Lung microvascular endothelial cell (primary cell): ENCODE measurements at places on chromosomes 12 and 14. TPM values are rescaled to one million over a fixed set of nuclear protein-coding genes. Genes with fewer than 3 reads are reported as not detected.
A peak's percentile ranks its signal among the peaks of the same experiment; 100 is the strongest.

Gene PLCZ1
- total RNA-seq: not detected in 2 replicates

DNA sequence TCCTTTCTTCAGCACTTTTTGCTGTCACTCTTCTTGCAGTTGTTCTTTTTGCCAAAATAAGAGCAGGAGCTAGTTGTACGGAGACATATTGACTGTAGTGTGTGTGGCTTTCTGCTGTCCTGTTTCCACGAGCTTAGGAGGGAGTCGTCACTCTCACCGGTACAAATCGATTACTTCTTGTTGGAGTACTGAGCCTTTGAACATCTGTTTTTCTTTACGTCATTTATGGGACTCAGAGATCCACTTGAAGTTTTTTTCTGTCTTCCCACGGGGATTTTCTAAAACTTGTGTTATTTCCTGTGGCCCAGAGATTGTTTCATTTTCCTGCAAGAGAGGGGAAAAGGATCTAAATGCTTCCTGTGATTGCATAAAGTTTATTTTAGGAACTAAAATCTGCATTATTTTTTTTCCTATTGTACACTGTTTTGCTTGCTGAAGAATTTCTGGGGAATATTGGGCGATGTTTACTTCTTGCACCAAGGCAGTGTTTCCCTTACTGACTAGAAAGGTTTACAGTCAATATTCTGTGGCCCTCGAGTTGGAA is 199.8 kb upstream of the ARHGAP5 start:
- DNase-seq: peak; percentile 90

DNA sequence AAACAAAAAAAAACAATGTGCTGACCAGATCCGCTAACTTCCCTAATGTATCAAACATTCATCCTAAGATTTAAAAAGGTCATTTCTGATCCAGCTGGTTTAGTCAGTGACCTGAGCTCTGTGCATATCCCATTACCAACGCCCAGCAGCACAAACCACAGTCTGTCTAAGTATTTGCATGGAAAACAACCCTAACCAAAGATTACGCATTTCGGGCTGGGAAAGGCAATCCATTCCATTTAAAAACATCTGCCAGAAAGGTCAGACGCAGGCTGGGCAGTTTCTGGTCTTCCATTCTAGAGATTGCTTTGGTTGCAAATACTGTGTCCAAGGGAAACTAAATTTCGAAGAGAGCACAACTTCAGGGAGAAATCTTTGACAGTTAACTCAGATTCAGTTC is 234.9 kb downstream of the FLRT2 start:
- no peak for DNase-seq

GRCh38 chr12:57198329-57198728 is 18.3 kb upstream of the NXPH4 start:
- no peak for DNase-seq

- no peak for DNase-seq
Measured at GRCh38 chr14:75404847-75405246, 23.0 kb upstream of the JDP2 start.

GRCh38 chr12:117403586-117404139 is 42.2 kb upstream of the NOS1 start:
- no peak for DNase-seq

Gene CDCA4
- 16.3 and 19.8 TPM in 2 replicates for total RNA-seq

GRCh38 chr12:93773122-93773871 is 96.1 kb downstream of the CRADD start:
- DNase-seq: peak; percentile 62

DNA sequence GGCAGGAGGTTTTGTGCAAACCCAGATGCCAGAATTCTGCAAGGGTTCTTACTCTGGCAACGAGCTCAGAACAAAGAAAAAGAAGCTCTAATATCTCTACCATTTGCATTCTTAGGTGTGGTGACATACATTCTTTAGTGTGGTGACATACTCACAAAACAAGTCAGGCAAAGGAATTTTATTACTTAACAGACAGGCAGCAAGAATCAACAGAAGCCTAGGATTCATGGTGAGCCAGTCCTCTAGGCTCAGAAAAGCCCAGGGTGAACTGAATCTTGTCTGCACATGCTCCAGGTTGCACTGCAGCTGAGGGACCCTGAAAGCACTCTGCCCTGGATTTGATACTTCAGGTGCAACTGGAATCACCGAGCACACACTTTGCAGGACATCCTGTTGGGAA is 122.4 kb upstream of the PTPRQ start:
- DNase-seq: no peak

DNA sequence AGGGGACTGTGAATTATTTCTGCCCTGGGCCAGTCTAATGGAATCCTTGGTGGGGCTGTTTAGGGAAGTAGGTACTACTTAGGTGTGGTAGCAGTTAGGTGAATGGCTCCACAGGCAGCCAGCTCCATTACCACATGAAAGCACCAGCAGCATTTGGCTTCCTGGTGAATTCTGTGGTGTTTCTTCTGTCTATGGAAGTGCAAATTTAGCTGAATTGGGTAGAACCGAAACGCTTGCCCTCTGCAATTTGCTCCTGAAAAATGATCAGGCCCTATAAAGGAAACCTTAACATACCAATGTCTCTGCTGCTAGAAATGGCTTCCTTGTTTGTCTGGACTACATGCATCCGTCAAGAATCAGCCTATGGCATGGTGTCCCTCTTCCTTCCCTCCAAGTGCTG is 16.4 kb downstream of the FLRT2 start:
- no peak for DNase-seq

GRCh38 chr14:101193106-101193844 is 289.8 kb upstream of the RTL1 start:
- no peak for DNase-seq

Gene ADCY4
- 34.9 and 60.1 TPM in 2 replicates for total RNA-seq

DNA sequence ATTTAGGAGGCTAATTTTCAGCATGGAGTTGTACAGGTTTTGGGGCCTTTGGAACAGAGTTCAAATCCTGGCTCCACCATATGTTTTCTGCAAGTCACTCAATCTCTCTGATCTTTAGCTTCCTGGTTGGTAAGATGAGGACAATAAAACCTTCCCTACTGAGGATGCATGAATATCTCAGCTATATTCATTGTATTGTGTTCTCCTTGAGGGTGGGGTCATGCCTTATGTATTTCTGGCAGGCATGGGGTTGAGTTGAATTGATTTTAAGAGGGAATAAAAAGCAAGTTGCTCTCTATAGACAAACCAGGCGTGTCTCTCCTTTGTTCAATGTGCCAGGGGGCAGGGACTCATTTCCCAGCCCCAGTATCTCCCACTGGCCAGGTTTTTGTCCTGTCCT is 173.1 kb downstream of the C12orf75 start:
- DNase-seq: no peak

GRCh38 chr12:22625762-22626294 is 857 bp downstream of the ETNK1 start:
- DNase-seq: peak; percentile 47

Gene ZBTB25
- 2.6 and 3.0 TPM in 2 replicates for total RNA-seq

DNA sequence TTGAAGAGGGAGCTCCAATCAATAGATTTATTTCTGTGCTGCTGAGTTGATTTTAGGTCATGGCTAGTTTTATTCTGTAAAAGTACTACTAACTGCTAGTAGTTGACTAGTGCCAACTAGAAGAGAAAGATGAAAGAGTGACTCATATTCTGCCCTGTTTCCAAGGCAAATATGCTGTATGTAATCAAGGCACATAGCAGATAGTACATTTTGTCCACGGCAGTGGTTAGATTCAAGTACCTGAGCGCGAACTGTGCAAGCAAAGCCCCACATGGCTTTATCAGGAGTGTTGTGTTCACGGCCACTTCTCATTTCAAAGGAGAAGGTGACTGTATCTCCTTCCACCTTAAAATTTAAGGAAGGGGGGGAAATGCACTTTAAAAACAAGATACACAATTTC is 126.8 kb downstream of the TRAFD1 start:
- DNase-seq: no peak

DNA sequence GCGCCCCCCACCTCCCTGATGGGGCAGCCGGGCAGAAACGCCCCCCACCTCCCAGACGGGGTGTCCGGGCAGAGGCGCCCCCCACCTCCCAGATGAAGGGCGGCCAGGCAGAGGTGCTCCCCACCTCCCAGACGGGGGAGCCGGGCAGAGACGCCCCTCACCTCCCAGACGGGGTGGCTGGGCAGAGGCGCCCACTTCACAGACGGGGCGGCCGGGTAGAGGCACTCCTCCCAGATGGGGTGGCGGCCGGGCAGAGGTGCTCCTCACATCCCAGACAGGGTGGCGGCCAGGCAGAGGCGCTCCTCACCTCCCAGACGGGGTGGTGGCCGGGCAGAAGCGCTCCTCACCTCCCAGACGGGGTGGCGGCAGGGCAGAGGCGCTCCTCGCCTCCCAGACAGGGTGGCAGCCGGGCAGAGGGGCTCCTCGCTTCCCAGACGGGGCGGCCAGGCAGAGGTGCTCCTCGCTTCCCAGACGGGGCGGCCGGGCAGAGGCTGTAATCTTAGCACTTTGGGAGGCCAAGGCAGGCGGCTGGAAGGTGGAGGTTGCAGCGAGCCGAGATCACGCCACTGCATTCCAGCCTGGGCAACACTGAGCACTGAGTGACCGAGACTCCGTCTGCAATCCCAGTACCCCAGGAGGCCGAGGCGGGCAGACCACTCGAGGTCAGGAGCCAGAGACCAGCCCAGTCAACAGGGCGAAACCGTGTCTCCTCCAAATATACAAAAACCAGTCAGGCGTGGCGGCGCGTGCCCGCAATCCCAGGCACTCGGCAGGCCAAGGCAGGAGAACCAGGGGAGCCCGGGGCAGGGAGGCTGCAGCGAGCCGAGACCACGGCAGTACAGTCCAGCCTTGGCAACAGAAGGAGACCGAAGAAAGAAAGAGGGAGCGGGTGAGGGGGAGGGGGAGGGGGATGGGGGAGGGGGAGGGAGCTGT is 12.9 kb upstream of the PXN start:
- no peak for DNase-seq

DNA sequence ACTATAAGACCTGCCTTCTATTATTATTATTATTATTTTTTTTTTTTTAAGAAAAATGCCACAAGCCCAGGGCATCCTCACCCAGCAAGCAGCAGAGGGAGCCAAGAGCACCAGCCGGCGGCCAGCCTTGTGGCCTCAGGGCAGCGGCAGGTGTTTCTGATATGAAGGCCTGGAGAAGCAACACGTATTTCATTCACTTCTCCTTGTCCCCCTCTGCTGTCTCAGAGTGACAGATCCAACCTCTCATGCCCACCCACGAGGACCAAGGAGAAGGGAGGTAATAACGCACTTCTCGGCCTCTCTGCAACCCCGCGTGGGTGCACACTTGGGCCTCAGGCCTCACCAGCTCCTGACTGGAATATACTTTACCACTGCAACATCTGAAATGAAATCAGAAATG is 25.4 kb downstream of the CDC42BPB start:
- DNase-seq: no peak

DNA sequence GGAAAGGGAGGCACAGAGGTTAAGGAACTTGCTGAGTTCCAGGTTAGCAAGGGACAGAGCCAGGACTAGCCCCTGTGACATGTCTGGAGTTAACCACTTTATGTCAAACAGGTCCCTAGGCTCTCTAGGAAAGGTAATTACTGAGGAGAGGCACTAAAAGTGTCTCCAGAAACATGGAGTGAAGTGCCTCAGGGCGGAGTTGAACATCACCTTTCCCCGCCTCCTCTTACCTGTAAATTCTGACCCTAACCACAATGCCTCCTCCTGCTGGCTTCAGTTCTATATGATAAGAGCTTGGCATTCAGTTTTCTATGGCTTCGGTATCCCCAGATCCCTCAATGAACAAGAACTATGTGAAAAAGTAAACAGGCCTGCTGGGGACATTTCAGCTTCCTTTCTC is 18.1 kb downstream of the RPH3A start:
- DNase-seq: no peak

Gene TNFAIP2
- 21.0 and 46.0 TPM in 2 replicates for total RNA-seq
